Purkinje cell (primary cell): ENCODE measurements at places on chromosomes 11 and 22. TPM values are rescaled to one million over a fixed set of nuclear protein-coding genes. Genes with fewer than 3 reads are reported as not detected.

The DNAJB7 gene
- polyA plus RNA-seq = not detected in 2 replicates

The ABCC8 gene
- 43.7 and 48.2 TPM in 2 replicates for polyA plus RNA-seq

The MMP12 gene
- polyA plus RNA-seq = not detected in 2 replicates

The C11orf21 gene
- not detected in 2 replicates for polyA plus RNA-seq
